Anterior cingulate cortex (tissue), 58 donors: ENCODE measurements at places on chromosomes 13 and 19.

DNA sequence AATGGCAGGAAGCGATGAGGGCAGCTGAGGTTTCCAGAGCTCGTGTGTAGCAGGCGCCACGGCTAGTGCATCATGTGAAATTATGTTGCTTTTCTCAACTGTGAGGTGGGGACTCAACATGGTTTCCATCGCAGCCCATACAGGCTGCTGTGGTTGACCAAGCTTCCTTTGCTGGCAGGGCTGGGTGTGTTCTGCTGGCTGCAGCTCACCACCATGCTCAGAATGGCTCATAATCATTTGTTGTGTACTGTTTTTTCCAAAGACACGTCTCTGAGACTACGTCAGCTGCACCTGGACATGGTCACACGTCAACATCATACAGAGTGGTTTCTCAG lies 16.1 kb upstream of the RASA3 start:
- DNase-seq: no peak

- no peak for DNase-seq
These were observed 13.6 kb downstream of the CFD start for GRCh38 chr19:873084-873483.

DNA sequence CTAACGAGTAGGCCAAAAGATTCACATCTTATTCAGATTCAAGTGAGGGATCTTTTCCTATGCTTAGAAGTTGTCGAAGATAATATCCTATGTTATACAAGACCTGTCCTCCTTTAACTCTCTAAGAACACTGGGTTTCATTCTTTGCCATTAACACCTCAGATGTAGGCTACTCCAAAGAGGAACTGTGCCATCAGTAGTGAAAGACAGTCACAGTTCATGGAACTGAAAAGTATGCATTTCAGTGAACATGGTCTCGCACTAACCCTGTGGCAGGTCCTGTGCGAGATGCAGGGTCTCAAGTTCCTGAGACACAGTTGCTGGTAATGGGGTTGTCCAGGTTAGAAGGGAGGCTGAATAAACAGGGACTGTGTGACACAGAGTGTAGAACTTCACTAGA lies 4.1 kb downstream of the LGALS16 start:
- DNase-seq: no peak

DNA sequence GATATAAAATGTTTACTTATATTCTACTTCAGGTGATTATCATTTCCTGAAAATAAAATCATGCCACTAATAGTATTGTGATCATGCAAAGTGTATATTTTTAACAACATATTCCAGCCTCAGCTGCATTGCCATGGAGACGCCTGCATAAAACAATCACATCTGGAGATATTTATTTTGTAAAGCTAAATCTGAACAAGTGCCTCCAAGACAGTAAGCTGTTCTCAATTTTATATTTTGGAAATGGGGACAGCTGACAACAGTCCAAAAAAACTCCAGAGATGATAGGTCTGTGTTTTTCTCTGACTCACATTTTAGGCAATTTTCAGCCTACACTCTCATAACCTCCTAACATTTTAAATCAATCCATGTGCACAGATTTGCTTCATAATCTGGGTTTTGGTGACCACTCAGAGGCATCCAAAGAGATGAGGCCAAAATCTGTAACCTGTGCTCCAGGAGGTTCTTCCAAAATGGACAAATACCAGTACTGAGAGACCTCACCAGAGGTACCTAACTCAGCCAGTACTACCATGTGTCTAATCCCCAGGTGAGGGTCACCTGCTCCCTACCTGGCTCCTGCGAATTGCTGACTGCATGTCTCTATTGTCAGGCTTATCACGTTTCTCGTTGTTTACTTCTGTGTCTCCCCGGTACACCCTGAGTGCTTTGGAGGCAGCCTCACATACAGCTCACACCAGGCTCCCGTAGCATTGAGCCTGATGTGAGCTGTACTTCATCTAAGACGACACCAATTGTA lies 62.7 kb downstream of the COL4A1 start:
- DNase-seq: no peak

GRCh38 chr13:93409816-93410215 lies 183.2 kb downstream of the GPC6 start:
- no peak for DNase-seq

GRCh38 chr19:10701955-10702525 lies 801 bp downstream of the QTRT1 start:
- no peak for DNase-seq

DNA sequence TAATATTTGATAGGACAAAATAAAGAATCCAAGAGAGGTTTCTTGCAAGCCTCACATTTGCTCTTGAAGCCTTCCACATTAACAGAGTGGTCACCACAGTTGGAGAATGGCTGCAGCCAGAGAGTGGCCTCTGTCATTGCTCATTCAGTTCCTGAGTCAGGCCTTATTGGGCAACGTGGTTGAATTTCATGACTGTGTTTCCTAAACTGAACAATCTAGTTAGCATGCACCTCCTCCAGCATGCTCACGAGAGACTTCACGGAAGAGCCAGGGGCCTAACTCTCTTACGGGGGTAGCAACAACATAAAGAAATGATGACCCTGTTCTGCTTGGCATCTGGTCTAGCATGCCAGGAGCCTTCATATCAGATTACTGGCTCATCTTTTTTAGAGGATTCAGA lies 9.6 kb upstream of the UBL3 start:
- no peak for DNase-seq

DNA sequence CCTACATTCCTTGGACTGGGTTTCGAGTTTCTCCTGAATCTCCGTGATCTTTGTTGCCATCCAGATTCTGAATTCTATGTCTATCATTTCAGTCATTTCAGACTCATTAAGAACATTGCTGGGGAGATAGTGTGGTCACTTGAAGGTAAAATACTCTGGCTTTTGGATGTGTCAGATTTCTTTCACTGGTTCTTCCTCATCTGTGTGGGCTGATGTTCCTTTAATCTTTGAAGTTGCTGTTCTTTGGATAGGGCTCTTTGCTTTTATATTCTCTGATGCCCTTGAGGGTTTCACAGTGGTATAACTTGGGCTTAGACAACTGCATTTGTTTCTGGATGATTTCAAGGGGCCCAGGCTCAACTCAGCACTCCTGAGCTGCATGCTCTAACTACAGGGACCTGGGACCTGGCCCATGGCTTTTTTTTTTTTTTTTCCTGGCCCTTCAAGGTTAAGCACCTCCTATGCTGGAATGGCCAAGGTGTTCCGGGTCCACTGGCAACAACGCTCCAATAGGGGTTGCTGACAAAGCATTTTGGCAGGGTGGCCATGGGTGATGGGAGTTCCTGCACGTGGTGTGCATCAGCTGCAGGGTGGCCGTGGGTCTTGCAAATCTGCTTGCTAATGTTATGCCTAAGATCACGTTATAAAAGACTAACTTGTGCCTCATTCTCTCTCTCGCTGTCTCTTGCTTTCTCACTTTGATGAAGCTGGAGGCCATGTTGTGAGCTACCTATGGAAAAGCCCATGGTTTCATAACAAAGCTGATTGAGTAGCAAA lies 5.9 kb upstream of the SIGLEC7 start:
- DNase-seq: no peak

- DNase-seq: no peak
These were observed 177.7 kb upstream of the IRS2 start for GRCh38 chr13:109963960-109964563.

- peak; percentile 19 for DNase-seq
These were observed 374.0 kb downstream of the IRS2 start for GRCh38 chr13:109412283-109412901.

DNA sequence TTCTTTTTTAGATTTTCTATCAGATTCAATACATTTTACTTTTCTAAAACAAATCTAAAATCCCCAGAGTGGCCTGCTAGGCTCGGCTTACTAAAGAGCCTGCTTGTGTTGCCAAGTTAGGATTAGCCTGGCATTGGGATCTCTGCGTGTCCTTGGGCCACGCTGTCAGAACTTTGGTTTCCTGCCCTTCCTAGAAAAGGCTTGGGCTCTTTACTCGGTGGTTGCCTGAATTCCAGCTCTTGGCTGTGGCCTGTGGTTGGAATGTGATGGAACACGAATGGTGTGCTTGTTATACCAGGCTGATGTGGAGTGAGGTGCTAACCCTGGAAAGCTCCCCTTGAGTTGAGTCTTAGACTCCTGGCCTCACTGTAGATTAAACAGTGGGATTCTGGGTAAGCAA lies 8.5 kb downstream of the SPATA13 start:
- no peak for DNase-seq

GRCh38 chr19:4391701-4392483 lies 8.5 kb downstream of the SH3GL1 start:
- no peak for DNase-seq

DNA sequence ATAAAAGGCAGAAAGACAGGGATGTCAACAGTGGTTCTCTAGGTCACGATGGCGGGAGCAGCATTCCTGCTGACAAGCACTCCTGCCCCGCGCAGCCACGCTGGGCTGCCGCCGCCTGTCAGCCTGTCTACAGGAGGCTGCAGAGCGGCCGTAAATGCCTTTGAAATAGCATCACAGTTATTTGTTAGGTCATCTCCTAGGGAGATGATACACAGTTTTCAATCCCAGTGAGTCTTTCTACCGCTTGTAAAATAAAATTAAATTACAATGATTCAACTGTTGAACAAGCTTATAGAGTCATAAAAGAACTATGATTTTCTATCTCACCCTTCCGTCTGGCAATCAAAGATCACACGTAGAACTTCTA lies 7.3 kb upstream of the SLC7A9 start:
- no peak for DNase-seq

DNA sequence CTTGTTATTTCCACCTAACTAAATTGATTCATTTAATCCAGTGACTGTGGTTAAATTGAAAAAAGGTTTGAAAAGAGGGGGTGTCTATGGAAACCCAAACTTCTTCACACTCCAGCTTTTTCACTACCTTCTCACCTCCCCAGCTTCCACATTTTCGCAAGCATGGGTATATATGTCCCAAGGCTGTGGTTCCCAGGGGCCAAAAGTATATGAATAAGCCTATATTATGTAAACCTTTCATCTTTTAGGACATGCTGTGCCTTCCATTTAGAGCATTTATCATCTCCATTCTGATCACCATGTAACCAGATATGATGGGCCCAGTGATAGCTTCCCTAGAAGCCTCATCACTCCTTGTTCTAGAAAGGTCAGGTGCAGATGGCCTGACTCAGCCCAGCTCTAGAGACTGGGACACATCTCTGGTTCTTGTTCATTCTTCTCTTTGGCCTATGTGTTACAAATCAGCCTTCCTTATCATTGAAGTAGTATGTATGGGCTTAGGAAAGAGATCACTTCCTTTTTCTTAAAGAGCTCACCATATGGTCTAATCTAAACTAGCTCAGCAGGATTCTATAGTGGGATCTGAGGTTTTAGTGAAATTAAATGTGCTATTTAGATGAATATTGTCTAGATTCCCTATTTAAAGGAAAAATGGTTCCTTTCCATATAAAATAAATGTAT lies 19.5 kb upstream of the ARL11 start:
- no peak for DNase-seq

DNA sequence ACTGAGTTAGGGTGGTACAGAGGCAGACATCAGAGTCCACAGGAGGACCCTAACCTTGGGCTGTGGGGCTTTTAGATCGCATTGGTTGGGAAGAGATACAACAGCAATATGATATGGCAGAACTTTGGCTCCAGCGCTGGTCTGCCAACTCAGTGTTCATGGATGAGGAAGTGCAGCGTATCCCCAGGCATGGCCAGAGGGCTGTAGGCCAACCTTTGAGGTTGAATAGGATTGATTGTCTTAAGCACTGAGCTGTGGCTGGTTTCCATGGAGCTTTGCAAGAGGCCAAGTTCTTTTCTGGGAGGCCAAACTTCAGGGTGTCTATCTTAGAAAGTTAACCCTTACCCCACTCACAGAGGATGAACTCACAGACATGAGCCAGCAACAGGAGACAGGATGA lies 144.1 kb upstream of the TMTC4 start:
- peak; percentile 12 for DNase-seq

DNA sequence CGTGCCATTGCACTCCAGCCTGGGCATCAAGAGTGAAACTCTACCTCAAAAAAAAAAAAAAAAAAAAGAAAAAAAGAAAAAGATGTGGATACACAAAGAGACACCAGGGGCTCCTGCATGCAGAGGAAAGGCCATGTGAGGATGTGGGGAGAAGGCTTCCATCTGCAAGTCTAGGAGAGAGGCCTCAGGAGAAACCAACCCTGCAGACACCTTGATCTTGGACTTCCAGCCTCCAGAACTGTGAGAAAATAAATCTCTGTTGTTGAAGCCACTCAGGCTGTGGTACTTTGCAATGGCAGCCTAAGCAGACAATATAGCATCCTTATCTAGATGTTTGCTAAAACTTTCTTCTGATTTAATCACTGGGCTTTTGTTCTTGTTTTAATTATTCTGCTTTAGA lies 50.3 kb downstream of the POLR1D start:
- DNase-seq: no peak

DNA sequence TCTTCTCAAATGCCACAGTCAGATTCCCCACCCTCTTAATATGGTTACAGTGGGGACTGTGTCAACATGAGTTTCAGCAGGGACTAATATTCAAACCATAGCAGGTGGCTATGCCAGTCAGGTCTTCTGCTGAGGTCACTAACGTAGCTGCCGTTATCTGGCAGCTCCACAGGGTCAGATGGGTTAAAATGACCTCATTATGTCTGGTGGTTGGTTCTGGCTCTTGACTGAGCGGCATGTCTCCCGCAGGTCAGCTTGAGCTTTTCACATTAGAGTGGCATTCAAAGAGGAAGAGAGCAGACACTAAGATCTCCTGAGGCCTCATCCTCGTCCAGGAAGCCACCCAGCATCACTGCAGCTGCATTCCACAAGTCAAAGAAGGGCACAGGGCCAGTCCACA lies 21.4 kb upstream of the IPO5 start:
- no peak for DNase-seq

- no peak for DNase-seq
These were observed 9.5 kb downstream of the PIP5K1C start for GRCh38 chr19:3690551-3691371.

GRCh38 chr19:45615795-45616703 lies 14.0 kb upstream of the GPR4 start:
- peak; percentile 16 for DNase-seq

DNA sequence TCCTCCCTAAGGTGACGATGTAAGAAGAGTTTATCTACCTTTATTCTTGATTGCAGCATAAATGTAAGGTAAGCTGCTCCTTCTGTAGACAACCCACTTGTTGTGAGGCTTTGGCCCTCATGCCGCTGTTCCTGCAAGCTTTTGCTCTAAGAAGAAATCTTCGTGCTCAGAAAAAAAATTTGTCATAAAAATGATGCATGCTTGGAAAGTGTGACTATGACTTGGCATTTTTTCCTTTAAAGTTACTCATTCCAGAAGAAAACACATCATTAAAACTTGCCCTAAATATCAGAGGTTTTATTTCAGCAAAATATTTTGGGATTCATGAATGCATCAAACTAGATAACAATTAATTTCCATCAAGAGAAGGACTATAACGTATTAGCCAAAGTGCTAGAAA lies 39.8 kb downstream of the KCTD12 start:
- no peak for DNase-seq

DNA sequence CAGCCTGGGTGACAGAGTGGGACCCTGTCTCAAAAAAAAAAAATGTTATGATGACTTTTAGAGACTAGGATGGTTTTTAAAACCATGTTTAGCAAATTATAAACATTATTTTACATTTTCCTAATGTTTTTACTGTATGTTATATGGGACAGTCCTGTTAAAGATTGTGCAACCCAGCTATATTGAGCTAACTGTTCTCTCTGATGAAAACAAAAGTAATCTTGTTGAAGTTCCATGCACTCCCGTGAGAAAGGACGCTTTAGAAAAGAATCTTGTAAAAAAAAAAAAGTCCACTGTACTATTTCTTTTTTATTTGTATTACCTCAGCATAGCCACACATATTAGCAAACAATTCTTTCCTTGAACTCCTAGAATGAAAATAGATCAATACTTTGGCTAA lies 451.2 kb downstream of the DCT start:
- DNase-seq: no peak

- DNase-seq: no peak
These were observed 66.0 kb downstream of the COL4A1 start for GRCh38 chr13:110240943-110241342.
